IMR-90 (cell line): ENCODE measurements at places on chromosomes 6 and 20. TPM values are rescaled to one million over a fixed set of nuclear protein-coding genes. Genes with fewer than 3 reads are reported as not detected.

NKX2-2 gene
- total RNA-seq: not detected in 2 replicates

HLA-DMB gene
- total RNA-seq: 0.18 and 0.28 TPM in 2 replicates

HLA-DQA1 gene
- not detected in 2 replicates for total RNA-seq

ARHGAP40 gene
- not detected in 2 replicates for total RNA-seq

COL20A1 gene
- not detected in 2 replicates for total RNA-seq

THBS2 gene
- 101 and 113 TPM in 2 replicates for total RNA-seq

RFX6 gene
- total RNA-seq: not detected in 2 replicates

TRIM15 gene
- not detected in 2 replicates for total RNA-seq

DNA sequence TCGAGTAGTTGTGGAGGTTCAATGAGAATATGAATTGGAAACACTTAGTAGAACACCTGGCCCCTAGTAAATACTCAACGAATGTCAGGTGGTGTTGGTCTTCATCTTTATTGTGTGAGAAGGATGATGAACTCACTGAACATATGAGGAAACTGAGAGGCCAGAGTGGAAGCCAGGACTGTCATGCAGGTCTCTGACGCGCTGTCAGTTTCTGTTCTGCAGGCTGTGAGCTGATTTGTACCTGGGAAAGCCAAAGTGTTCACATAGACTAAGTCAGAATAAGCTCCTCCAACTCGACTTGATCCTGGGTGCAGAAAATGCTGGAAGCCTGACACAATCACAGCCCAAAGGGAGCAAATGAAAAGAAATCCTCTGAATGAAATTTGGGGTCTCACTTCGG lies 222.2 kb downstream of the LY86 start:
- no peak for DNase-seq

DNA sequence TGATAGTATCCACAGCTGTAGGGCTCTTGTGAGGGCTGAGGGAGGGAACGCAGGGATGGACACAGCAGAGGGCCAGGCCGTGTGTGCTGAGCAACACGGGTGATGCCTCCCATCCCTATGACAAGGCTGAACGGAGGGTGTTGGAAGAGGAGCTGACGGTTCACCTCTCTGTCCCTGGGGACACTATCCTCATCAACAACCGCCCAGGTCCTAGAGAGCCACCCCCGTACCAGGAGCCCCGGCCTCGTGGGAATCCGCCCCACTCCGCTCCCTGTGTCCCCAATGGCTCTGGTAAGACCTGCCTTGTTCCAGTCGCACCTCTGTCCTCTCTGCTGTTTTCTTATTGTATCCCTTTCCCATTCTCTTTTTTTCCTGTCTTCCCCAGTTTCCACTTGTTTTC lies 10.1 kb downstream of the DDR1 start:
- no peak for DNase-seq

DNA sequence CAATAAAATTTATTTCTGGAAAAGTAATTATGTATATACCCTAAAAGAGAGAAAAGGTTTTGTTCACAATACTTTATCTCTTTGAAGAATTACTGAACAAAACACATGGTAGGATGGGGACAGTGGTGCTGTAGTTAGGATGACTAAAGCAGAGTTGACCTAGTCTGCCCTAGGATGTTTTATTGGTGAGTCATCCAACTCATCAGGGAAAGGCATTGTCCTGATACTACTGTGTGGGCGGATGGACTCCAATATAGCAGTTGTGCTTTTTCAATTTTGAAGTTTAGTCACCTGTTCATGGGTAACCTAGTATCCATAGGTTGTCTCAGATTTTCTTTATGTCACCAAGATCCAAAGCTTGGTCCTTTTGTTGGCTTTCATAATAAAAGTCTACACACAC lies 53.3 kb upstream of the EYS start:
- peak; percentile 0 for DNase-seq

DNA sequence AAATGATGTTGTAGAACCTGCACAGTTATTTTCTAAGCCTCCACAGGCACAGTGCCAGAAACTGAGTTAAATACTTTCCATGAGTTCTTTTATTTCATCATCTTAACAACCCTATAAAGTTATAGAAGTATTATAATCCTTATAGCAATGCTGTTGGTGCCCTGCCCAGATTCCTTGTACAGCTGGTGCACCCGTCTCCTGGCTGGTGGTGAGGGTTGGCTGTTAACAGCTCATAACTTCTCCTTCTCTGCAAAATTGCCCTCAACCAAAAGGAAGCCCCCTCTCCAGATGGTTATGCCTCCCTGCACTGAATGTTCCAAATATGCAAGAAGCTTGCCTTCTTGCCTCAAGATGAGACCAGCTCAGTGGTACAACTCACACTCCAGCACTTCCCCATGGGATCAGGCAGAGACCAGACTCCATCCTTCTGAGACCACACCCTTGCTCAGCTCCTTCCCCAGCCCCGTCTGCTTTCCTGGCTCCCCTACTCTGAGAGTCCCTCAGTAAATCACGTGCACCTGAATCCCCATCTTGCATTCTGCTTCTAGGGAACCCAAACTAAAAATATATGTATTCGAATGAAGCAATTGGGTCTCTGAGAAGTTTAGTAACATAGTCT lies 304.4 kb upstream of the PLCB4 start:
- no peak for DNase-seq

GRCh38 chr6:22164236-22164635 lies 132.6 kb downstream of the PRL start:
- DNase-seq: no peak

DNA sequence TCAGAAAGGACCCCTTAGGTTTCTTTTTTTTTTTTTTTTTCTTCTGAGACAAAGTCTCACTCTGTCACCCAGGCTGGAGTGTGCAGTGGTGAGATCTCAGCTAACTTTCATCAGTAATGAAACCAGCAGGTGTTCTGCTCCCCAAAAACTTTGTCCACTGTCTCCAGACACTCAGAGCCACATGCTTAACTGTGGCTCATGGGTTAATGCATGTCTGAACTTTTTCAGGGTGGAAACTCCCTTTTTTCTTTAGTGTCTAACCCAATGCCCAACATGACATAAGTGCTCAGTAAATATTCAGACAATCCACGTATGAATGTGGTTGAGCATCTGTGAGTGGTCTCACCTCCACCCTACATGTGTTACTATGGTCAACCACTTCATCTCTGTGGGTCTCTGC lies 45.4 kb downstream of the MYB start:
- no peak for DNase-seq

GRCh38 chr6:4908062-4908461 lies 95.8 kb downstream of the RPP40 start:
- no peak for DNase-seq

GRCh38 chr20:33896509-33896908 lies 85.4 kb downstream of the CHMP4B start:
- DNase-seq: peak; percentile 70

DNA sequence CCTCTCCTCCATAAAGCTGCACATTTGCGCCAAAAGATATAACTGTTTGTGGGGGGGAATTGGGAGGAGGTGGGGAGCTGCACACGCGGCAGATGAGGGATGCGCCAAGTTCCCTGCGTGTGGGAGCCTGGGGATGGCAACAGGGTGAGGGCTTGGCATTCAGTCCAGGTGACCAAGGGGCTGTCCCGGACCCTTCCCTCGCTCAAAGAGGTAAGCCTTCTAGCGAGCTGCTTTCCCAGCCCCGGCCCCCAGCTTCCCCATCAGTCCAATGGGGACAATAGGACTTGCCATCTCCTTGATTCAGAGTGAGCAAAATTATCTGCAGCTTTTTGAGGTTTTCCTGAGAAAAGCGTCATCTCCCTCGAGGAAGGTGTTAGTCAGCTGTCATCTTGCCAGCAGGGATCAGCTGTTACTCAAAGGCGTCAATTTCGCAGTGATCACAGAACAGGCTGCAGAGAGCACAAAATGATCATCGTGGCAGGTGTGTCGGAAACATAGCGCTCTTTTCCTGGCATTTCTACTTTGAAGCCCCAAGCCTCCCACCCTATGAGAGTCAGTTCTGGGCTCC lies 21.3 kb downstream of the ZNF831 start:
- DNase-seq: no peak

DNA sequence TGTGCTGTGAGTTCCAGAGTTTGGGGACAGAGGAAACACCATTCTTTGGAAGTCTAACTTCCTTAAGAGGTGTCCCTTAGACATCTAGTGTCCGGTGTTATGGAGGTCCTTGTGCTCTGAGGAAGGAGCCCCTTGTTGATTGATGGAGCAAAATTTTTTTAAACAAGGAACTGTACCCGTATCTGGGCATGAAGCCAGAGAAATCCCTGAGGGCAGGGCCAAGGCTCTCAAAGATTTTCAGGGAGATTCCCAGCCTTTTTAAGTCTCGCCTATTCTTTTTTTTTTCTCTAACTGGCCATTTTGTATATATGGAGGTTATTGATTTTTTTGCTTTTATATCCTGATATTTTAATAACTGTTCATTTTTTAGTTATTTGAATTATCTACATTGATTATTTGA lies 45.9 kb downstream of the TRIM38 start:
- no peak for DNase-seq

- no peak for DNase-seq
These were observed 431.7 kb downstream of the CDKAL1 start for GRCh38 chr6:20965915-20966314.

- DNase-seq: peak; percentile 3
These were observed 61.0 kb downstream of the CRYBG1 start for GRCh38 chr6:106421496-106421895.

GRCh38 chr6:56435326-56435725 lies 187.9 kb upstream of the COL21A1 start:
- DNase-seq: no peak

DNA sequence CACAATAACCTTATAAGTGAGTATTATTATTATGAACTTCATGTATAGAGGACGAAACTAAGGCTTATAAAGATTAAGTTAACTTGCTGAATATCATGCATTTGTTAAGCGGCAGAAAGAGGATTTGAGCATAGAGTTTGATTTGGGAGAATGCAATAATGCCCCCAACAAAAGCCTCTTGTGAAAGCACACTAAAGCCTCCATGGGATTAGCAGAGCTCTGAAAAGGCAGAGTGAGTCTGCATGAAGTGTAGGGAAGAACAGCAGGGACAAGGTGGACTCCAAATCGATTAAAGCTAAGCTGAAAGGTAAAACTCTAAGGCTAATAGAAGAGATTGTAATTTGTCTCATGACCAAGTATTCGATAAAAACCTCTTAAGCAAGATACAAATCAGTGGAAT lies 100.3 kb downstream of the SH3BGRL2 start:
- no peak for DNase-seq

DNA sequence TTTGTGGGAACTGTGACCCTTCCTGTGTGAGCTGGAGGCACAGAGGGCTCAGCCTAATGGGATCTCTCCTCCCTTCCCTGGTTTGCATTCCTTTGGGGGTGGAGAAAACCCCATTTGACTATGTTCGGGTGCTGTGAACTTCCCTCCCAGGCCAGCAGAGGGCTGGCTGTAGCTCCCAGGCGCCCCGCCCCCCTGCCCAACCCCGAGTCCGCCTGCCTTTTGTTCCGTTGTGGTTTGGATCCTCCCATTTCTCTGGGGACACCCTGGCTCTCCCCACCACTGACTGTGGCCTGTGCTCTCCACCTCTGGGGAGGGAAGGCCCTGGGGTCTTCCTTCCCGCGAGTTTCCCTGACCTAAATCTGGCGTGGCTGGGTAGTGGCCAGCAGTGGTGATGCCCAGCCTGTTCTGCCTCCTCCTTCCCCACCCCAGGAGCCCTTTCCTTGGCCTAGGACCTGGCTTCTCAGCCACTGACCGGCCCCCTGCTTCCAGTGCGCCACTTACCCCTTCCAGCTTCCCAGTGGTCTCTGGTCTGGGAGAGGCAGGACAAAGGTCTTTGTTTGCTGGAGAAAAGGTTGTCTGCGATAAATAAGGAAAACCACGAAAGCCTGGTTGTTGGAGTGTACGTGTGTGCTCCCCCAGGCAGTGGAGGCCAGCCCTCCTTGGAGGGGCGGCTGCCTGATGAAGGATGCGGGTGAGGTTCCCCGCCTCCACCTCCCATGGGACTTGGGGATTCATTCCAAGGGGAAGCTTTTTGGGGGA lies 4.9 kb downstream of the VEGFA start:
- peak; percentile 61 for DNase-seq

DNA sequence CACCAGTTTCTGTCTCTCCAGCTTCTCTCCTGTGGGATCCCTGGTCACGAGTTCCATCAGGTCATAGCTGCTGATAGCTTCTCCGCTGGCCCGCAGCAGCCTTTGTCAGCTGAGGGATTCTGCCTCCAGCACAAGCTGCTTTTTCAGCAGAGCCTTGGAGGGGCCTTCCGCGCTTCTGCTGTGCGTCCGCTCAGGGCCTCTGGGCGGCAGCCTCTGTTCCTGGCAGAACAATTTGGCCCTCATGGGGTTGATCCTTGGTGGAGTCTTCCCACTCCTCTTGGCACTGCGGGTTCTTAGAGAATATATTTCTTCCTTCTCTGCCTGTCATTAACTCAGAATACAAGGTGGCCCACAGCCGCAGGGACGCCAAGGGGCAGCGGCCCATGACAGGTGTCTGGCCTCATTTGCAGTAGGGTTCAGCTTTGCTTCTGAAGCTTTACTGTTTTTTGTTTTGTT lies 158.8 kb downstream of the DTNBP1 start:
- DNase-seq: no peak

DNA sequence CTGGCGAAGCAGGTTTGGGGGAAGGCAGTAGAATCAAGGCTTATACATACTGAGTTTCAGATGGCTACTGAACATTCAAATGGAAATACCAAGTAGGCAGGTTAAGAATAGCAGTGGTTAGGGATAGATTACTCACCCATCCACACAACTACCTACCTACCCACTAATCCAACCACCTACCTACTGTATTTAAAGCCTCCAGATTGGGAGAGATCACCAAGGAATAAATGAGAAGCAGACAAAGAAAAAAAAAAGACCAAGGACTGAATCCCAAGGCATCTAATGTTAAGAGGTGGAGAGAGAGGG lies 68.3 kb upstream of the SMIM29 start:
- DNase-seq: no peak

GRCh38 chr6:32589596-32590449 lies at the start of gene HLA-DRB1:
TSS of gene HLA-DRB1 (minus strand) at chr6:32589848. CDS start at chr6:32589742, 106 bp downstream.
- DNase-seq: no peak

GRCh38 chr6:1849691-1850090 lies 240.0 kb downstream of the FOXC1 start:
- DNase-seq: no peak

GRCh38 chr6:52522655-52523054 lies 54.2 kb downstream of the TRAM2 start:
- peak; percentile 51 for DNase-seq

DNA sequence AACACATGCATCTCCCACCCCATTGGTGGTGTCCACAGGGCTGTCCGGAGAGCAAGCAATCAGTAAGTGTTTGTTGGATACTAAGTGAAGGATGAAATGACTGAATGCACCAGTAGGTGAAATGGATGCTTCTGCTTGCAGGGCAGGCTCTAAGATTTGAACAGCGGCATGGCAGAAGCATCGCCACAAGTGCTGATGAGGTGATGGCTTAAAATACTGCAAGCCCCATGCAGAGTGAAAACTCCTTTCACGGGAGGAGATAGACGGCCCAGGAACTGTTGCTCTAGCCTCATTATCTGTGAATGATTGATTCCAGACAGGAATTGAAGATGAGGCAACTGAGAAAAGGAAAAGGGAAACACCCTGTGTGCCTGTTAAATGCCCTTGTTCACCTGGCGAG lies 158.9 kb downstream of the LY86 start:
- no peak for DNase-seq

- no peak for DNase-seq
These were observed 14.6 kb upstream of the SLC17A3 start for GRCh38 chr6:25888626-25889025.

- no peak for DNase-seq
These were observed 3.5 kb downstream of the ZFAND3 start for GRCh38 chr6:37822851-37823682.

GRCh38 chr6:154611241-154611640 lies 100.8 kb upstream of the CNKSR3 start:
- DNase-seq: no peak

- DNase-seq: no peak
These were observed 306.7 kb upstream of the TSHZ2 start for GRCh38 chr20:52665441-52665840.

GRCh38 chr20:14984768-14985622 lies 647.6 kb upstream of the FLRT3 start:
- no peak for DNase-seq
